ENCODE measurements at places on chromosomes 7 and 10.

GRCh38 chr7:14687777-14688176, 214.8 kb downstream of the DGKB start:
- no peak for DNase-seq

DNA sequence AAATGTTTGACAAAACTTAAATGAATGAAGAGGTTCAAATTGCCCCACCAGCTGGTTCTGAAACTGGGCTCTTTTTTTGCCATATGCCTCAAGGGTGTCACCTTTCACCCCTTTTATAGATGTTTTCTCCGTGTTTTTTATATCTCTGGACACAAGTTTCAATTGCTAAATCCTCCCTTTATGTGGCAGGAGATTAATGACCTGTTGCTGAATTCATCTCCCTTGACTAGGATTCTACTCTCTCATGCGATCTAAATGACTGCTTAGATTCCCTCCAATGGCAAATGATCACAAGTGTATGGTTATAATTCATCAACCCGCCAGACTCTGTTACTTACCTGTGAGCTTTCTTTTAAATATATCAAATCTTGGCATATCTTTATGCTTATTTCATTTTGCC, 677.0 kb upstream of the POT1 start:
- DNase-seq, result no peak

DNA sequence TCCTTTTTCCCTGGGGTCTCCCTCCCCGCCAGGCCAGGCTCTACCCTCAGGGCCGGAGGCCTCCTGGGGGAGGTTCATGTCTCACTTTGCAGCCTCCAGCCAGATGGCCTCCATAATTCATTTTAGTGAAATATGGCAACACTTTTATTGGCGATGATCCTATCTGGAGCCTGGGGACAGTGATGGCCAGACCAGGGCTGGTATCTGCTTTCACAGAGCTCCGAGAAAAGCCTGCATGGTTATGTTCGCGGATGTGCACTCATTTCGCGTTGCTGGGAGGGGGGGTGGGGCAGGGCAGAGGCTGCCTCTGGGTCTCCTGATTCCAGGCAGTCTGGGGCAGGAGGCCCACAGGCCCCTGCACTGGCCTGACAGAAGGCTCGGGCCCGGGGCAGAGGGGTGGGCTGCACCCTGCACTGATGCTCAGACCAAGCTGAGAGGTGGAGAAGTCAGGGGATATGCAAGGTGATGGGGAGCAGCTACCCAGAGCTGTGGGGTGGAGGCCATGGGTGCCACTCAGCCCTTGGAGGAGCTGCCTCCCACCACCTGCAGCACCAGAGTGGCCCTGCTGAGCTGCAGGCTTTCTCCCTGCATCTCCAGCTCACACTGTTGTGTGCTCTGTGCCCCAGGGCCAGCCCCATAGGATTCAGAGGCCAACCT, 85.3 kb upstream of the RET start:
- DNase-seq, result no peak

GRCh38 chr7:52955522-52955921, 79.9 kb upstream of the POM121L12 start:
- DNase-seq, result no peak

- peak; percentile 89 for DNase-seq
These were observed 16.9 kb downstream of the TCAF1 start for GRCh38 chr7:143884969-143885559.

DNA sequence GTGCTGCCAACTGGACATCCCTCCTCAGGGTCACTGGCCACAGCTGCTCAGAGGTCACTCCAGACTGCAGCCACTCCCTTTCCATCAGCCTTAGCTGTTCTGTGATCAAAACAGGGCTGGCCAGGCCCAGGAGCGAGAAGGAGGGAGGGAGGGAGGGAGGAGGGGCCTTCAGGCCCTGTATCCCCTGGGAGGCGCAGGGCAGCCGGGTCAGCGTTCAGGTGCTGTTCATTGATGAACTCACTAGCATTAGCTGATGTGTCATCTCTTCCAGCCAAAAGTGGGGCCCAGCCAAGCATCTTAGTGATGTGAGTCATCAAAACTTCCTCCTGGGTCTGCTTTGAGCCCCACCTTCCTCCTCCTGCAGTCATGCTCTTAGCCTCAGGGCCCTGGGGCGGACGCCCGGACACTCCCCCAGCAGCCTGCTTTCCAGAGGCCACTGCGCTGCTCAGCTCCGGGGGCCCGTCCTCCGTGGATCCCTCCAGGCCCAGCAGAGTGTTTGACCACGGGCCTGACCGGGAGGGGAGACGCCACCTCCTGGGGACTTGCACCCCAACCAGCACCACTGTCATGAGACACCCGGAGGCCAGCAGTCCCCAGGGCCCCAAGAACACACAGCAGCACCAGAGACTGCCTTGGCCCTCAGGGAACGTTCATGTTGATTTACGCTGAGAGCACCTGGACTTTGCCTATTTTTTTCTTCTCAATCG, 149.2 kb downstream of the PRKAG2 start:
- DNase-seq, result peak; percentile 63

DNA sequence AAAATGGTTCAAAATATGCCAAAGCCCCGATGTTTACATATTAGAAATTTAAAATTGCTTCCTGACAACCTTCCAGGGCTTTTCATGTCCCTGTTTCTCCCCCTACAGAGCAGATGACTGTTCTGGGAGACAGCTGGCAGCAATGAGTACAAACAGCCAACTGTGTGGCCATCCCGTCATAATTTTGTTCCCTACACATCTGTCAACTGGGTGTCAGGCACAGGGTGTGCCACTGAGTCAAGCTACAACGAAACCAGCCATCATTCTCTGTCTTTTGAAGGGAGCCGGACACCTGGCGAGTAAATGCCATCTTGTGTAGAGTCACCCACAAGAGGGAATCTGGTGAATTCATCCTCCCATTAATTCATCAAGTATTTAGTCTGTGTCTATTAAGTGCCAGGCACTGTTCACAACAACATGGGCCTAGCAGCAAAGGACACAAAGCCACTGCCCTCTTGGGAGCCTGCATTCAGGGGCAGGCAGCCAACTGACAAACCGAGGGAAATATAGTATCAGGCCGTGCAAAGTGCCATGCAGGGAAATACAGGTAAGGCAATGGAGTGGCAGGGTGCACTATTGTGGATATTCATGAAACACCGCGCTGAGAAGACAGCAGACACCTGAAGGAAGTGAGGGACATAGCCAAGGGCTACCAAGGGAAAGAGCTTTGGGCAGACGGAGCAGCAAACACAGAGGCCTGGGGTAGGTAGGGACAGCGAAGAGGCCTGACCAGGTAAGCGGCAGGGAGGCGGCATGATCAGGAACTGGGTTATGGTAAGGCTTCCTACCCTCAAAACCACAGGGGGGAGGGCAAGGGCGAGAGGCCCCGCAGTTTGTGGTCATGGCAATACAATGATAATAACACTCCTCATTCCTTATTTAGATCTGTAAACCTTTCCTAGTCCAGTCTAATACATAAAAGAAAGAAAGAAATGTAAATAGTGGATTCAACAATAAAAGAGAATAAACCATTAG, 213.6 kb downstream of the FAM107B start:
- peak; percentile 62 for DNase-seq

DNA sequence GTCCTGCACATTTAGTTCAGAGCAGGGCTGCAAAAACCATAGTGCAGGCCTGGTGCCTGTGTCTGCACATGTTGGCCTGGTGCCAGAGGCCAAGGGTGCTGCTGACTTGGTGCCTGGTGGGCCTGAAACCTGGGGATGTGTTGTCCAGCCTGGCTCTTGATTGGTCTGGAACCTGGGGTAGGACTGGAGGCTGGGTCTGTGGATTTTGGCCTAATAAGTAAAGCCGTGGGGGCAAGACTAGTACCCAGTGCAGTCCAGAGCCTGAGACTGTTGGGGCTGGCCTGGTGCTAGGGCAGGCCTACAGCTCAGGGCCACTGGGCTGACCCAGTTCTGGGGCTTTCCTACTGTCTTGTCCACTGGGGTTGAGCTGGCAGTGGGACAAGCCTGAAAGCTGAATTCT, 817.9 kb downstream of the DNAJB9 start:
- no peak for DNase-seq

DNA sequence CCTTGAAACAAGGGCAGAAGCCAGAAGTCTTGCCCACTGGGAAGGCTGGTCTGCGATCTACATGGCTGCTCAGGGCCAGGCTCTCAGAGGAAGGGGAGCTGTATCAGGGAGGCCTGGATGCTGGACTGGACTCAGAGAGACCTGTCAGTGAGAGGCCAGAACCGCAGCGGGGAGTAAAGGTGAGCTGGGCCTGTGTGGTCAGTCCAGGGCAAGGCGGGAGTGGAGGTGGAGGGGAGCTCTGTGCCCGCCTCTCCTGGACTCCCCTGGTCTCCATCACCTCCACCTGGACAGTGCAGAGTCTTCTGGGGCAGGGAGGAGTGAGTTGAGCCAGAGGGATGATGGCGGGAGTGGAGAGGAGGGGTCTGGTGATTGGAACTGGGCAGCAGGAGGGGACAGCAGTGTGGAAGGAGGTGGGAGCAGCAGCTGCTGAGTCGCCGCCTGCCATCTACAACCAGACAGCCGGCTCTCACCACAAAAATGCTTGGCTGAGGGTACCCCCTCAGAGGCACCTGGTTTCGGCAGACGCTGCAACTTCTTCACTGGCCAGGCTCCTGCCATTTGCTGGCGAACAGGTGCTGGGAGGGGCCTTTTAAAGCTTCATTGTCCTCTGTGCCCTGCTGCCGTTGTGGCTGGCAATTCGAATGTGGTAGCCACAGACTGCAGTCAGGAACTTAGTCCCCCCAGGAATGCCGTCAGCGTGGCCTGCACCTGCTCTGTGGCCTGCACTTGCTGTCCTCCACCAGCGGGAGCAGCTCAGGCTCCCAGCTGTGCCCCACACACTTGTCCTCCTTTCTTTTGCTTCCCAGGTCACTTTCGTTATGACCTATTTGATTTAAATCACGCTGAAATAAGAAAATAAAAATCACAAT, 3.5 kb downstream of the RASSF4 start:
- no peak for DNase-seq

DNA sequence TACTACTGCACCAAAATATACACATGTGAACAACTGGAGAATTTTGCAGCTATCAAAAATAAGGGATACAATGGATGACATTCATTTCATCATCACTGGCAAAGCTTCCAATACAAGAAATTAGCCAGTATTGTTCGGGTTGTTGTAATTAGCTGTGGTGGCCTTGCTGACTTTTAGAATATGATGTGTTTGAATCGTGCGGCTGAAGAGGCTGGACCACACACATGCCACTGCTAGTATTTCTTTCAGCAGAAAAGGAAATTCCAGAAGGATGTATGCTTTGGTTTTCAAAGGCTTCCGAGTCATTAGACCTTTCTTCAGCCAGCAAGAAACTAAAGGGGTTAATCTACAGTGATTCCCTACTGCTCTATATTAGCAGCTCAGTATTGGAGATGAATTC, 16.6 kb downstream of the RPP38 start:
- no peak for DNase-seq

DNA sequence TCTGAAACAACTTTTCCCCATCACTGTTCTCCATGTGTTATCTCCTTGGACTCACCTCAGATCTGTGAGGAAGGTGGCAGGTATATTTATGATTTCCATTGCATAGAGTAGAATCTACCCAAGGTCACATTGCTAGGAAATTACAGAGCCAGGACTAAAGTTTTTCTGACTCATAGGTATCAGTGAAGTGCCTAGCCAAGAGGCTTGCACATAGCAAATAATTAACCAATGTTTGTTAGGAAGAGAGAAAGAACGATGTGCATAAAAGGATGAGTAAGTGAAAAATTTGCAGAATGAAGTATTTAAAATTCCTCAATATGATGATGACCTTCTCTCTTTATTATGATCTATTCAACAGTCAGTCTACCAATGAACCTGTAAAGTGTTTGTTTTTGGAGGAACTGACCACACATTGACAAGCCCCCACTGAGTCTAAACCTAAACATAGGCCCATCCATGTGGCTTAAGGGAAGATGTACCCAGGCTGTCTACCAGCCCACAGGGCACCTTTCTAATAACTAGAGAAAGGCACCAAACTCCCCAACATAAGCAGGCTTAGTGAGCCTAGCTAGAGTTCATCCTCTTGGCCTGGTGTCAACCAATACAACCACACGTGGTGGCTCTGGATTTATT, 252.9 kb upstream of the ZMIZ1 start:
- no peak for DNase-seq

All from hematopoietic multipotent progenitor cell treated with erythropoietin and hydrocortisone succinate and interleukin-3 and kit ligand, for 4 days (in vitro differentiated cells).